ENCODE measurements at places on chromosomes 7 and 10. TPM values are rescaled to one million over a fixed set of nuclear protein-coding genes. Genes with fewer than 3 reads are reported as not detected.
A peak's percentile ranks its signal among the peaks of the same experiment; 100 is the strongest.

DNA sequence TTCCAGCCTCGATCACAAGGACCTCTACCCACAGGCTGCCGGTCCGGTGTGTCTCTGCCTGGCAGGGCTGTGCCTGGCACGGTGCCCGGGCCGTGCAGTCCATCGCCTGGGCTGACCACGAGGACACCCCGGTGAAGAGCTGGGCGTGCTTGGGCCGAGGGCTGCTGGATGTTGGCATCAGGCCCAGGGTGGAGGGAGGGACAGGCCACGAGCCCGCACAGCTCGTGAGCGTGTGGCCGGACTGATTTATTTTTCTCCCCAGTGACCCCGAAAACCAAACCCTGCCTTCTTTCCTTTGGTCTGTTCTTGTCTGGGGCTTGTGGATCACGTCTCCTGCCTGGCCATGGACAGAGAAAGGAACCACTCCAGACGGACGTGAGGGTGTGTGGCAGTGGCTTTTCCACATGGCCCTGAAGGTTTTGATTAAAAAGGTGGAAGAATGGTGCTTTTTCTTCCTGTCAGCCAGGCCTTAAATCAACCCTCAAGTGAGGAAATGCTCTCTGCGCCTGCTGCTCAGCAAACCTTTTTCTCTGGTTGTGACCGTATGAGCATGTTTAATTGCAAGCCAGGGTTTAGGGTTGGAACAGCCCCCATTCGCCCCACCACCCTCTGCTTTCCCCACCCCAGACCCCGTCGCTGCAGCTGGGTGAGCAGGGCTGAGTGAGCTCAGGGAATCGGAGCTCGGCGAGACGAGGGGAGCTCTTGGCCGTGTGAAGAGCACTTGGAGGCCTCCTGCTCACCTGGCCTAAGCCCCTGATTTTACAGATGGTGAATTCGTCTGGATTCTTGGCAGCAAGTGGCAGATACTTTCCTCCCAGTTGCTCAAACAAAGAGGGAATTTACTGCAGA, 130.1 kb downstream of the RGS10 start:
- no peaks in the 10 kb centered on the region for H3K27me3 ChIP-seq
- H3K36me3 ChIP-seq = no peaks in the 10 kb centered on the region
- H3K27ac ChIP-seq = peak overlapping the region; percentile 88
- DNase-seq = no peak

DNA sequence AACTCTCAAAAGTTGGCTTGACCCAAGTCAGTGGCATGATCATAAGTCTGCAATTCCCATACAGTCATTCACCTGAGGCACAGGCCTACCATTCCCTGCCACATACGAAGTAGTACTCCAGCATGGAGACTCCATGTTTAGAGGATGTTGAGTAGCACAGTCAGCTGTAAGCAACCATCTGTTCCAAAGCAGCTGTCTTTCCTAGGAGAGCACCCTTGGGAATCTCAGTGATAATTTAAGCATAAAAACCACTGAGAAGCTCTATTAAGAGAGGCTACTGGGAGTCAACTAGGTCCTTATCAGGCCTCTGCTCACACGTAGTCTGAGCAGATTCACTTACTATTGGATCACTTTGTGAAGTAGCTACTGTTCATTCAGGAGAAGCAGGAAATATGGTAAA, 61.6 kb upstream of the UNC5B start:
- H3K4me1 ChIP-seq = no peaks in the 10 kb centered on the region
- DNase-seq = no peak
- no peaks in the 10 kb centered on the region for H3K27me3 ChIP-seq
- H3K36me3 ChIP-seq = no peaks in the 10 kb centered on the region
- H3K4me3 ChIP-seq = no peak overlapping the region
- H3K27ac ChIP-seq = no peak overlapping the region

DNA sequence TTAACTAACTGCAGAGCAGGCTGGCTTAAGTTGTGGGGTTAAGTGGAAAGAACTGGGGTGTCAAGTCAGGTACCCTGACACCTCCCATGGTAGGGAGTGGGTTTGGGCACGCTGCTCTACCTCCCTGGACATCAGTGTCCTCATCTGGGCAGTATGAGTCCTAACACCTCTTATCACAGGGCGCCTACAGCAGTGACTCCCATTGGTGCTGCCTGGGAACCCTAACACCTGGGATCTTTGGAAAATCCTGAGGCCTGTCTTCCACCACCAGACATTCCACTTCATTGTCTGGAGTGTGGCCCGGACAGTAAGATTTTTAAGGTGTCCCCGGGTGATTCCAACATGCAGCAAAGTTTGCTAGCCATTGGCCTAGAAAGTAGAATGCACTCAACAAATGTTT, 239.1 kb downstream of the SKAP2 start:
- no peaks in the 10 kb centered on the region for H3K27me3 ChIP-seq
- DNase-seq = peak; percentile 37
- H3K4me3 ChIP-seq = no peak overlapping the region
- no peak overlapping the region for H3K27ac ChIP-seq
- H3K36me3 ChIP-seq = no peaks in the 10 kb centered on the region

DNA sequence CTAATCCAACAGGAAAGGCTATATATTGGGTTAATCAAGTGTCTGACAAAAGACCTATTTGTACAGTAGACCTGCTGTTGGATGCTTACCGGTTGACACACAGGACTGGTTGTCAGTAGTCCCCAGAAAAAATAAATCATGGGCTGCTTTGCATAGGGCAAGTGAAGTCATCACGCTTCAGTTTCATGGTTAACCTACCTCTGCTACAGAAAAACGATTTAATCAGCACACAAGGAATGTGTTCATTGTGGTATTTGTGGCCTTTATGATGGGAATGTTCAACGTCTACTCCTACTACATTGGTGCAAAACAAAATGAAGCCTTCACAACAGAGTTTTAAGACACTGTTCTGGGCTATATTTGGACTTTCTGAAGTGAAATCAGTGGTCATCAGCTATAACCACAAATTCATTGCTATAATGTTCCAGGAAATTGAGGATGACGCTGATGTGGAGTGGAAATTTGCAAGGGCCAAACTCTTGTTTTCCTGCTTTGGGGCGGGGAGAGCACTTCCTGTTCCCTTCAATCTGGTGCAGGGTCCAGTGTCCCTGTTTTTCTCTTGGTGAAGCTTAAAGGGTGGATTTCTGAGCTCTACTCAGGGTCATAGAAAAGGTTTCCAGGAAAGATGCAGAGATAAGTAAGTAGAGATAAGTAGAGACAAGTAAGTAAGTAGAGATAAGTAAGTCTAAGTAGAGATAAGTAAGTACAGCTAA, 39.3 kb upstream of the GGCT start:
- H3K27ac ChIP-seq = no peak overlapping the region
- no peak for DNase-seq
- H3K27me3 ChIP-seq = no peaks in the 10 kb centered on the region
- H3K4me1 ChIP-seq = peaks cover 10% of the 10 kb centered on the region
- H3K4me3 ChIP-seq = no peak overlapping the region

- no peaks in the 10 kb centered on the region for H3K36me3 ChIP-seq
- no peak for DNase-seq
- H3K4me3 ChIP-seq = no peak overlapping the region
- no peaks in the 10 kb centered on the region for H3K4me1 ChIP-seq
- no peak overlapping the region for H3K27ac ChIP-seq
Observed at GRCh38 chr7:49001610-49002033, 77.3 kb downstream of the CDC14C start.

The MTG1 gene
- total RNA-seq = 57.5 TPM

- no peaks in the 10 kb centered on the region for H3K36me3 ChIP-seq
- H3K4me3 ChIP-seq = no peak overlapping the region
- DNase-seq = no peak
- no peaks in the 10 kb centered on the region for H3K27me3 ChIP-seq
- H3K4me1 ChIP-seq = no peaks in the 10 kb centered on the region
Observed at GRCh38 chr10:20128811-20129210, 312.6 kb downstream of the PLXDC2 start.

- no peak overlapping the region for H3K27ac ChIP-seq
- H3K4me1 ChIP-seq = no peaks in the 10 kb centered on the region
Observed at GRCh38 chr10:107144490-107144889, 20.0 kb downstream of the SORCS1 start.

- no peak for DNase-seq
- H3K4me3 ChIP-seq = no peak overlapping the region
- no peaks in the 10 kb centered on the region for H3K4me1 ChIP-seq
- H3K27ac ChIP-seq = no peak overlapping the region
- no peaks in the 10 kb centered on the region for H3K27me3 ChIP-seq
Observed at GRCh38 chr7:28195910-28196620, 15.5 kb upstream of the JAZF1 start.

- H3K27me3 ChIP-seq = no peaks in the 10 kb centered on the region
- H3K36me3 ChIP-seq = no peaks in the 10 kb centered on the region
- H3K27ac ChIP-seq = no peak overlapping the region
- H3K4me3 ChIP-seq = no peak overlapping the region
- peaks cover 20% of the 10 kb centered on the region for H3K4me1 ChIP-seq
Observed at GRCh38 chr10:70508912-70509756, 30.6 kb downstream of the PALD1 start.

The ZPBP gene
- not detected for total RNA-seq

Data from vagina (tissue), 2 donors.